ENCODE measurements at places on chromosomes 7 and 10.

DNA sequence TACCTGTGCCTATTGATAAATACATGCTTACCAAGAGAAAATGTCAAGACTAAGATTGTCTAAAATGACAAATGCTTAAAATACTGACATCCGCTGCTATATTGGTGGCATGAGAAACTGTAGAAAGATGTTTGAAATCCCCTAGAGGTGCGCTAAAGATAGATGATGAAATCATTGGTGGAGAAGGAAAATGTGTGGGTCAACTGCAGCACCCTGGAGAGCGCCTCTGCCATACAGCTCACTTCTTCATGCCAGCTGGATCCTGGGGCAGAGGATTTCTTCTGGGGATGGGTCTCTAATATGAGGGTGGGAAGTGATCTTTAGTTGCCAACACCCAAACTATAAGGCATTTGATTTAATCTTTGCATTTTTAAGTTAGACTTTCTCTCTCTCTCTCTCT is 680.4 kb upstream of the POM121L12 start:
- DNase-seq, result no peak

DNA sequence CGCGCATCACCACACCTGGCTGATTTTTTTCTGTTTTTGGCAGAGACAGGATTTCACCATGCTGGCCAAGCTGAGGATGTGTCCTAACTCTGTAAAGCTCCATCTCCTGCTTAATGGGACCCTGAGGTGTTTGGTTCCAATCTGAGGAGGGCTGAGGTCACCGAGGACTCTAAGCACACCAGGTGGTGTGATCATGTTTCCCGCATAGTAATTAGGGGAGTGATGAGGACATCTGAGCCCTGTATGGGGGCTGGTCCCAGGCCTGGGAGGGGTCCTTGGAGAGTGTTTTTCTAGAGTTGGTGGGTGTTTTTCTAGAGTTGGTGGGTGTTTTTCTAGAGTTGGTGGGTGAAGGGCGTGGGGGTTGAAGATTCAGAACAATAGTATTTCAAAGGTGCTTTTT is 3.0 kb upstream of the ABHD11 start:
- no peak for DNase-seq

- no peak for DNase-seq
These were observed 125.5 kb downstream of the RNLS start for GRCh38 chr10:88457660-88458059.

DNA sequence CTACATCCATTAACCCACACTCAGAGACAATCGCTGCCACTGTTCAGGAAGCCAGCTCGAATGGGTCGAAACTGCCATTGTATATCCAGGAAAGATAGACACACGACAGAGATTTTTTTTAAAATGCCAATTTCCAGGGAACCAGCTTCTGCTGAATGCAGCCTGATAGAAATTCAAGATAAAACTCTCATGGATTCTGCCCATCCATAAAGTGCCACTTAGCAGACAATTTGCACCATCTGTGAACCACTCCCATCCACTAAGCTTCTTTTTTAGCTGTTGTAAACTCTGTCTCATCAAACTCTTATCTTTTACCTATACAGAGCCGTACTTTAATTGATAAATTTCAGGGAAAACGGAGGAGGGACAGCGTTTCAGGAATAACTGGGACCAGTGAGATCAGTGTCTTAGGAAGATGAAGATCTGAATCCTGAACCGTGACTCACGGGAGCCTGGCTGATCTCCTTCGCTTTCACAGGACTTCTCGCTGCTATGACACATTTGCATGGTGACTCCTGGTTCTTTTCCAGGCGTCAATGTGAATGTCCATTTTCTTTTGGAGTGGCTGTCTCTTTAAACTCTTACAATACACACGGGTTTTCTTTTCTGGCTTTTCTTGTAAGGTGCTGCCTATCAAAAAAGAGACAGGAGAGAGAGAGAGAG is 103.4 kb downstream of the FAM204A start:
- no peak for DNase-seq

DNA sequence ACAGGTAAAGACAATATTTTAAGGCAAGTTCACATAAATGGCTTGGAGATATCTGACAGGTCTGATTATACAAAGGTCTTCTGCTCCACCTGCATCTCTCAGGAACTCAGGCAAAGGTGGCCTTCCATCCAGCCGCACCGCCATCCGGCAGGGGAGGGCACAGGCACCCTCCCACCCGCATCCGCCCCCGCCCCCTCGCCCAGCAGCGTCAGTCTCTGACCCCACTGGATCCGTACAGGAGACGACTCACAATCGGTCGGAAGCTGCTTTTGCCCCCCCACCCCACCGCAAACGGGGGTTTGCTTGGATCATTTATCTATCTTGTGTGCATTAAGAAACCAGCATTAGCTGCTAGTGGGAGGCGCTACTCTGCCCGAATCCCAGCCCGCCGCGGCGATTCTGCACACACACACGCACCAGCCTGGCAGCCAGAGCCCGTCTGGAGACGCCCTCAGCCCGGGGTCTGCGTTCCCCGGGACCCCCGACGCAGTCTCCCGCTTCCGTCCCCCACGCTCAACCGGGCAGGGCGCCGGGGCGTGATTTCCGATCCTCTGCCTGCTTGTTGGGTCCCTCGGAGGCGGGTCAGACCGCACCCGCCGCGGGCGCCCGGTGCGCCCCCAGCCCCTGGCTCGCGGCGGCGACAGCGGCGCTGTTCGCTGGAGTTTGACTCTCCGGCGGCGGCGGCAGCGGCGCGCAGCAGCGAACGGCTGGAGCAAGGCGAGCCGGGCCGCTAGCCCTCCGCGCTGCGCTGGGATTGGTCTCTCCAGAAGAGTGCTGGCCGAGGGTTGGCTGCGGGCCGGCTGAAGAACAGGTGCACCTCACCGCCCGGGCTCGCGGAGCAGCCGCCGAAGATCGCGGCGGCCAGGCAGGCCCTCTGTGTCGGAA is 820 bp upstream of the NRG3 start:
- DNase-seq, result no peak

GRCh38 chr10:77350711-77351119 is 286.9 kb downstream of the KCNMA1 start:
- DNase-seq, result no peak

DNA sequence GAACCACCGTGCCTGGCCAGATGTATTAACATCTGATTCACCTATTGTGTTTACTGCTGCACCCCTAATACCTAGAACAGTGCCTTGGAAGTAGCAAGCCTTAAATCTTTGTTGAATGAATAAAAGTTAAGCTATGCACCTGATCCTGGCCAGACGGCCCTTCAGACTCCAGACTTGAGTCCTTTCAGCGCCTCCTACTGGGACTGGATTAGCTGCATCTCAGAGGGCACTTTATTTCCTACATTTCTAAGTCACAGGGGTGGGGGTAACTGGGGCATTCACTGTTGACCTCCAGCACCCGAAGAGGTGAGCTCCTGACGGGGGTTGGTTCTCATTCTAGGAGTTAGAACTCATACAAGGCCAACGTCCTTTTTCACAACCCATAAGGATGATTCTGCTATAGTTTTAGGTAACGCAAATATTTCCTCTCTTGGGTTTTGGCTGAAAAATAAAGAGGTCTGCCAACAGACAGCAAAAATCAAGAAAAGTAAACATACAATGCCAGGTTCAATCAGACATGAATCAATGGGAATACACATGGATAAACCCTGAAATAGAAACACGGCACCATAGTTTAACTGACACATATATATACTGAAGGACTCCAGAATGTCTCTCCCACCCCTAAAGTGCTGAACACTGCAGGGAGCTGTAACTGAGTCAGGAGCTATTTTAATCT is 48.0 kb upstream of the DLG5 start:
- no peak for DNase-seq

GRCh38 chr7:17300012-17300411 is 1.6 kb downstream of the AHR start:
- DNase-seq, result no peak

DNA sequence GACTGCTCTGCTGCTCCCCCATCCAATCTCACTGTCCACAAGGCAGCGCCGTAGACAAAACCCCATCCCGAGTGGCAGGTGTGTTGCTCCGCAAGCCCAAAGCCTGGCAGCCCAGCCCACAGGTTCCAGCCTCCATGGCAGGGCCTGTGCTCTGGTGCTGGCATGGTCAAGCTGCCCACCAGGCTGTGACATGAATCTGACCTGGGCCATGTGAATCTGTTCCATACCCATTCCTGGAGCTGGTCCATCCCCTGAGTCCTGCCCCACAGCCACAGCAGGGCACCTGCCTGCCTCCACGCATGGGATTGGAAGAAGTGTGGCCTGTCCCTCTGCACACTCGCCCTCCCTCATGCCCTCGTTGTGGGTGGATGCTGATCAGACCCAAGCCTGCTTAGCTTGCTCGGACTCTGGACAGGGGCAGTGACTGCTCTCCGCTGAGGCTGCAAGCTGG is 128.8 kb downstream of the PTPN20 start:
- no peak for DNase-seq

- DNase-seq, result no peak
These were observed 76.8 kb downstream of the CLEC2L start for GRCh38 chr7:139600306-139600705.

DNA sequence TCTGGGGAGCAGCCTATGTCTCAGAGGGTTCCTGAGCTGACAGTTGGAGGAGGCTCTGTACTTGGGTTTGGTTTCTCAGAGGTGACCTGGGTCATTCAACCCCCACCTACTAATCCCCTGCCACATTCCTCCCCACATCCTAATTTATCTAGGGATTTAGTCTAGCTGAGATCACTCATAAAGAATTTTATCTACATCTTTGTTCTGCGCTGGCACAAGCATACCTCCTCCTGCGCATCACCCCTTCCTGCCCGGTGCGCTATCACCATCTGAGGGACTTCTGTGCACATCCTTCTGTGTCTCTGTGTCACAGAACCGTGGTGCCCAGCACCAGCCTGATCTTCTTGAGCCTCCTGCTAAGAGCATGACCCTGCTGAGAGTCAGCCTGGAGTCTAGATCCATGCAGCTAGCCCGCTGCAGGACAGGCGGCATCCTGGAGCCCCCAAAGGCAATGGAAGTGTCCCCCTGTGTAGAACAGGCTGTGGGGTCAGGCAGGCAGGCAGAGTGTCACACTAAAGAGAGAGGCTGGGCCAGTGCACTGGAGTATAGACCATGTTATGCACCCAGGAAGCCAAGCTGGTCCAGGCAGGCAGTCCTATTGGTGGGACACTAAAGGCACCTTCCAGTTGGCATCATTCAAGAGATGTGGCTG is 63.6 kb downstream of the ARHGAP22 start:
- no peak for DNase-seq

- DNase-seq, result no peak
These were observed 230.9 kb downstream of the AGMO start for GRCh38 chr7:15330943-15331342.

DNA sequence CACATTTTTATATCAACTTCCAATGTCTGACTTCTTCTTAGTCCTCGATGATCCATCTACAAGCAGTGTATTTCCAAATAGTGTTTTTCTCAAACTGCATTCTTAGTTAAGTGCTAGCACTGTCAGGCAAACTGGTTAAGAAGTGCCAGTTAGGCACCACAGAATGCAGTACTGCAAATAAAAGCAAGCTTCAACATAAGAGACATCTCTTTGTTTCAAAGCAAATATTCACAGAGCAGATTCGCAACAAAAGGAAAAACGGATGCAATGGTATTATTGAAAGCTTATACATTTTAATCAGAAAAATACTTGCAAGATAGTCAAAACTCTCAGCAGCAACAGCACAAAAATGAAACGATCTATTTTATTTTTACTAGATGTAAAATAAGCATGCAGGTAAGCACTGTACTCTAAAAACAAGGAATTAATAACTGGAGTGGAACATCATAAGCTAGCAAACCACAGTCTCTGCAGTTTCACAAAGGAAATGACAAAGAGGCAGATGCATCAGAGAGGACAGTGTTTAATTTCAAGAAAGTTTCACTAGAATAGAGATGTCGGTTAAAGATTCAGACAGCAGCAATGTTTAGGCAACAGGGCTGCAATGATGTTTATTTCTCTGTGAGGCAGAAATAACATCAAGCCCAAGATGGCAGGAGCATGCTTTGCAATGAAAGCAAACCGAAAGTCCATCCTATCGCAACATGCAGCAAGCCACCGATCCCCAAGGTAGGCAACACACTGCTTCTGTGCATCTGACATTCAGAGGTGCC is 82.0 kb downstream of the FGFR2 start:
- no peak for DNase-seq

DNA sequence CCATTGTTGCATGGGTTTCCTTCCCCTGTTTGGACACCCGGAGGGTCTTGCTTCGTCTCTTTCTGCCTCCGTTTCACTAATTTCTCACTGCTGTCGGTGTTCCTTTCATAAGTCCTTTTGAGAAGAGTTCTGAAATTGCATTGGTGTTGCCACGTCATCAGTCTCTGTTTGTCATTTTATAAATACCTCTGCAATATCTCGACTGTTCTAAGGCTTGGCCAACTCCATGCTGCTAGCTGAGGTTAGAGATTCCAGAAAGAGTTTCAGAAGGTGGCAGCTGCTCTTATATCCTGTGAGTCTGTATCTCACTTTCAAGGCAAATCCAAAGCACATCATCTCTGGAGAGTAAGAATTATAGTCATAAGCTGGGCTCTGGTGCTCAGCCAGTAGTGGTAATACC is 148.0 kb upstream of the INSYN2A start:
- DNase-seq, result no peak

DNA sequence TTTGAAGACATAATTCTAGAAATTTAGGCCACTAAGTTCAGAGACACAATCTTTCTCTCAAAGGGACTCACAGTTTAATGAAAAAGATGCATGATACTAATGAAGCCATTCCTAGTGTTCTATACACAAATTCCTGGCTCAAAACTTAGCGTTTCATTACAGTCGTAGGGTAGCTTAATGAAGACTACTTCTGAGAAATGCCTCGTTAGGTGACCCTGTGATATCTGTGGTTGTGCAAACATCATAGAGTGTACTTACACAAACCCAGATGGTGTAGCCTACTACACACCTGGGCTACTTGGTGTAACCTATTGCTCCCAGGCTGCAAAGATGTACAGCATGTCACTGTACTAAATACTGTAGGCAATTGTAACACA is 488 bp upstream of the CHCHD3 start:
- DNase-seq, result no peak

DNA sequence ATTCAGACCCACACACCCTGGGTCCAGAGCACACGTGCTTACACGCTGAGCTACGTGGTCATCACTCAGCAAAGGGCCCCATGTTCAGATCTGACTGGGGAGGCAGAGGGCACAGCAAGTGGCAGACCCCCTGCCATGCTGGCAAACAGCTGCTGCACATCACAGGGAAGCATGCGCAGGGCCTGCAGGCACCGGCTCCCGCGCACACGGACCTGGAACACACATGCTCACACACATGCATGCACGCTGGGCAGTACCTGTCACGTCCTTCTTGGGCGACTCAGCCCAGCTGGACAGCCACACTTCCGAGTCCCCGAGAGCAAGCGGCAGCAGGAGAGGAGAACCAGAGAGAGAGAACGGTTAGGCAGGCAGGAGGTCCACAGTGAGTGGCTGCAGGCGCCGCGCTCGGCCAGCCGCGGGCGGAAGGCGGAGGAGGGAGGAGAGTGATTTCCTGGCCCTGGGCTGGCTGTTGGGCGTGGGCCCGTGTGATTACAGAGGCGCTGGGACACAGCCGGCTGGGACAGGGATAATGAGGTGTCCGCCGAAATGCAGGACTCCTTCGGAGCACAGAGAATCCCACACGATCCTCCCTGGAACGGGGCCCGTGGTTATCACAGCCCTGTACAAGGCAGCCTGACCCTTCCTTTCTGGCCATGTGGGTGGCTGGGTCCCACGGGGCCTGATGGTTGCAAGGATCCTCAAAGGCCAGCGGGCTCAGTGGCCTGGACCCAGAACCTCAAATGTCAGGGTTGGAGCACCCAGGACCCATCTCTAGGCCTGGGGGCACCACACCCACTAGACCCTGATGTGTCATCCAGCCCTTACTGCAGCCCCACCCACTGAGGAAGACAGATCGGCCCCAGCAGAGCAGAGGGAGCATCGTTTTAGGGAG is 175.1 kb downstream of the NEURL1 start:
- DNase-seq, result no peak
